ENCODE measurements at places on chromosomes 5 and 9.

GRCh38 chr5:35852084-35852734, 4.5 kb upstream of the IL7R start:
- peaks cover 37% of the 10 kb centered on the region for H3K36me3 ChIP-seq
- peaks cover 46% of the 10 kb centered on the region for H3K4me1 ChIP-seq
- H3K4me3 ChIP-seq, result peak overlapping the region; percentile 77
- H3K27ac ChIP-seq, result peak overlapping the region; percentile 99
- DNase-seq, result no peak

GRCh38 chr9:68746525-68746924, 41.5 kb downstream of the PIP5K1B start:
- no peak for DNase-seq
- H3K4me1 ChIP-seq, result no peaks in the 10 kb centered on the region
- no peak overlapping the region for H3K27ac ChIP-seq
- peaks cover 10% of the 10 kb centered on the region for H3K27me3 ChIP-seq

- H3K27me3 ChIP-seq, result peaks cover 33% of the 10 kb centered on the region
- no peaks in the 10 kb centered on the region for H3K36me3 ChIP-seq
- no peak overlapping the region for H3K27ac ChIP-seq
- H3K4me1 ChIP-seq, result no peaks in the 10 kb centered on the region
- no peak for DNase-seq
- no peak overlapping the region for H3K4me3 ChIP-seq
Observed at GRCh38 chr9:138102246-138103051, 224.9 kb downstream of the CACNA1B start.

DNA sequence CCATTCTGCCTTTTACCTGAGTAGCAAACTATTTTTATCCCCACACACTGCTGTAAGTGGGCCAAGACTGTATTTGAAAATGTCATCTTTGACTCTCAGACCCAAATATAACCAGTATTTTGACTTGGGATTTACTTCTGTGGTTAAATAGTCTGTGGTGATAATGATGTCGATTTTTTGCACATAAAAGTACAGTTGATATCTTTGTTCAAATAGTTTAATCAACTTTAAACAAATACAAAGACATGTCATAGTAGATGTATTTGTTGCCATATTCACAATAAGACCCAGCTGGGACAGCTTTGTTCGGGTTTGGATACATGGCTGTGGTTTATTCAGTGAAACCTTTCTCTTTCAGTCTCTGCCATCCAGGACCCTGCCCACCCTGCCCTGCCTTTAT, 20.4 kb downstream of the NFX1 start:
- no peak for DNase-seq
- no peak overlapping the region for H3K4me3 ChIP-seq
- H3K4me1 ChIP-seq, result peaks cover 6% of the 10 kb centered on the region
- H3K36me3 ChIP-seq, result peaks cover 70% of the 10 kb centered on the region
- peak overlapping the region; percentile 64 for H3K27ac ChIP-seq
- no peaks in the 10 kb centered on the region for H3K27me3 ChIP-seq

- H3K4me1 ChIP-seq, result no peaks in the 10 kb centered on the region
- H3K4me3 ChIP-seq, result no peak overlapping the region
- peaks cover 14% of the 10 kb centered on the region for H3K27me3 ChIP-seq
- no peak overlapping the region for H3K27ac ChIP-seq
Observed at GRCh38 chr5:147406636-147407035, 103.2 kb downstream of the DPYSL3 start.

- H3K27me3 ChIP-seq, result peaks cover 9% of the 10 kb centered on the region
- H3K4me3 ChIP-seq, result no peak overlapping the region
- H3K36me3 ChIP-seq, result peaks cover 4% of the 10 kb centered on the region
- peaks cover 5% of the 10 kb centered on the region for H3K4me1 ChIP-seq
Observed at GRCh38 chr5:78300464-78301045, 6.1 kb upstream of the AP3B1 start.

DNA sequence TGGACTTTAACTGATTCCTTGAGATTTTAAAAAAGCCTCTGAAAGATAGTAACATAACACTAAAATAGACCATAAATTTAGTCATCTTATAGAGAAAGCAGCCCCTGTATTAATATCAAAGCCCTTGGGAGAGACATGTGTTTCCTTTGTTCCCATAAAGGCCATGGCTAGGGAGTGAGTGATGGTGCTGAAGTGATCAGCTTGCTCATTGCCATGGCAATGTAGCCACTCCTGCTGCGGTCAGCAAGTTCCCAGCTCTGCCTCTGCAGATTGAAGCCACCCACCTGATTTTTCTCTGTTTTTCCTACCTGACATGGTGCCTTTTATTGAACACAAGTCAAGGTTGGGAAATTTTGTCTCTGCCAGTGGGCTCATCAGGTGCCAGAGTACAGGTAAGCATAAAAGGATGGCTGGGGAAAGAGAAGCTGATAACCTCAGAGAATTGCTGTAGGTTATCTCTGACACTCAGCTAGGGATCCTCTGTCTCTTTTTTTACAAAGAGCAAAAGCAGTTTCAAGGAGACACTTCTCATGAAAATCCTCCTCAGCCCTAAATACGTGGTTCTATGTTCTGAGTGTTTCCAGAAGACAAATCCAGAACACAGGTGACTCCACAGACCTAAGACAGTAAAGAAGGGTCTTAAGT, 296.3 kb upstream of the NMUR2 start:
- no peak for DNase-seq
- no peaks in the 10 kb centered on the region for H3K4me1 ChIP-seq
- no peak overlapping the region for H3K27ac ChIP-seq
- H3K4me3 ChIP-seq, result no peak overlapping the region

DNA sequence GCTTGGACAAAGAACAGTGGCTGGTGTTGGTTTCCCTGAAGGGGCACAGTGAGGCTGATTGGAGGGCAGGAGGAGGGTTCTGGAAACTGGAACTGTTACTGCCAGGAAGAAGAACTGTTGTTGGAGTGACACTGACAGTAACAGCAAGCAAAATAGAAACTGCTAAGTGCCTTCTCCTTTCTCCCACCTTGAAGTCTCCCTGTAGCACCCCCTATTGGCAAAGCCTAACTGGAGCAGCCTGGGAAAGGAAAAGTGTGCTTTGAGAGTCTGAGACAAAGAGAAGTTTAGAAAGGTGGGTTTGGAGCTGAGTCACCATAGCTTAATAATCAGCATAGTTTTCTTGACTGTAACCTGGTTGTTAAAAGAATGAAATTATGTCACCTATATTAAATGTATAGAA, 2.5 kb upstream of the TMEM174 start:
- peaks cover 6% of the 10 kb centered on the region for H3K4me1 ChIP-seq
- H3K4me3 ChIP-seq, result no peak overlapping the region
- peak overlapping the region; percentile 30 for H3K27ac ChIP-seq
- H3K27me3 ChIP-seq, result peaks cover 60% of the 10 kb centered on the region

DNA sequence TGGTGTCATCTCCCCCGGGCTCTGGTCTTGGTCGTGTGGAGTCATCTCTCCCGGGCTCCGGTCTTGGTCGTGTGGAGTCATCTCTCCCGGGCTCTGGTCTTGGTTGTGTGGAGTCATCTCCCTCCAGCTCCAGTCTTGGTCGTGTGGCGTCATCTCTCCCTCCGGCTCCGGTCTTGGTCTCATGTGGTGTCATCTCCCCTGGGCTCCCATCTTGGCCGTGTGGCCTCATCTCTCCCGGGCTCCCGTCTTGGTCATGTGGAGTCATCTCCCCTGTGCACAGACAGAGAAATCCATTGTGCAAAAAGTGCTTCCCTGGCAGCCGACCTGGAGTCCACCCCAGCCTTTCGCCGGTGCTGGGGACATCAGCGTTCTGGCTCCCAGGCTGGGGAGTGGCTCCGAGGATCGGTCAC, 91.1 kb upstream of the CACNA1B start:
- no peaks in the 10 kb centered on the region for H3K27me3 ChIP-seq
- peaks cover 20% of the 10 kb centered on the region for H3K4me1 ChIP-seq
- DNase-seq, result no peak
- H3K36me3 ChIP-seq, result peaks cover 32% of the 10 kb centered on the region

DNA sequence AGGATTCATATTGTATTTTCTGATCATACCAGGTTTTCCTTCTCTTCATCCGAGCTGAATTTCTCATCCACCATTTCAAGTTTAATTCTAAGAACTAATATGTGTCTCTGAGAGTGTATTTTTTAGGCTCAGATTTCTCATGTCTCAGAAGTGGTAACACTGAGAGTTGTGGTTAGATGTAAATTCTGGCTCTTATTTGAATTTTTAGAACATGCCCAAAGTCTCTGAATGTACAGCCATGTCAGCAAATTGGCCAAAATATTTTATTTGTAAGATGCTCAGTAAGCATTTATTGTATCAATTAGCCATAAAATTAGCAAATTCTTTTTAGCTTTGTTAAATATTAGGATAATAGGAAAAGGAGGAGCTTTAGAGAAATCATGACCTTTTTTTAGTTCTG, 16.6 kb downstream of the SV2C start:
- H3K4me1 ChIP-seq, result peaks cover 9% of the 10 kb centered on the region
- no peak overlapping the region for H3K4me3 ChIP-seq
- H3K27me3 ChIP-seq, result peaks cover 41% of the 10 kb centered on the region
- peak overlapping the region; percentile 13 for H3K27ac ChIP-seq

DNA sequence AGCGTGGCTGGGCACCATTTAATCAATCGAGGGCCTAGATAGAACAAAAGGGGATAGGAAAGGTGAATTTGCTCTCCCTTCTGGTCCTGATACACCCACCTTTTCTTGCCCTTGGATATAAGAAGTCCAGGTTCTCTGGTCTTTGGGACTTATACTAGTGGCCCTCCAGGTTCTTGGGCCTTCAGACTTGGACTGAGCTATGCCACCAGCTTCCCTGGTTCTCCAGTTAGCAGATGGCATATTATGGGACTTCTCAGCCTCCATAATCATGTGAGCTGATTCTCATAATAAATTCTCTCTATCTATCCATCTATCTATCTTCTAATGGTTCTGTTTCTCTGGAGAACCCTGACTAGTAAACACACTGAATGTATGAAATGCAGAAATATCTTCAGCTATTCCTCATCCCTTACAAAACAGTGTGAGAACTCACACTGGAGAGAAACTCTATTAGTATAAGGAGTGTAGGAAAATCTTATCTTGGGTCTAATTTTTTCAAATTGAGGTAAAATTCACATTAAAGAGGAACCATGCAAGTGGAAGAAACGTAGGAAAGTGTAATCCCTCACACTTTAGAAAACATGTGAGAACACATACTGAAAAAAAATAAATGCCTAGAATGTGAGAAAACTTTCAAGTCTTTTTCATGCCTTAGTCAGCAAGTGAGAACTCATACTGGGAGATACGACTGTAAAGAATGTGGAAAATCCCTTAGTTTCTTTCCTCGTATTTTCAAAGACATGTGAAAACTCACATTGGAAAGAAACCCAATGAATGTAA, 15.5 kb downstream of the PCDHB15 start:
- no peak for DNase-seq
- H3K4me1 ChIP-seq, result no peaks in the 10 kb centered on the region

DNA sequence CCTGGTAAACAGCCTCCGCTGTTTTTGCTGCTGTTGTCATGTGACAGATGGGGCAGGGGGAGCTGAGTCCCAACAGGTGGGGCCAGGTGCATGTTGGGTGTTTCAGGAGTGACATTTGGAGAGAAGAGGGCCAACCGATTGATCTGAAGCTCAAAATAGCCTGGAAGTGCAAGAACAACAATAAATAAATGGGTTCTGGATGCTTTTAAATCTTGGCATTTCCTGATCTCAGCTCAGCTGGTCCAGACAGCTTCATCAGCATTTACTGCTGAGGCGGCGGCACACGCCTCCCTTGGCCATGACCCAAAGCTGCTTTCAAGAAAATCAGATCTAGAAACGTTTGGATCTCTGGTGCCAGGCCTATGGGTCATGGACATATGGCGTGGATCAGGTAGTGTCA, 70.5 kb downstream of the PPARGC1B start:
- no peak for DNase-seq
- H3K36me3 ChIP-seq, result peaks cover 2% of the 10 kb centered on the region
- no peak overlapping the region for H3K4me3 ChIP-seq
- no peaks in the 10 kb centered on the region for H3K4me1 ChIP-seq

DNA sequence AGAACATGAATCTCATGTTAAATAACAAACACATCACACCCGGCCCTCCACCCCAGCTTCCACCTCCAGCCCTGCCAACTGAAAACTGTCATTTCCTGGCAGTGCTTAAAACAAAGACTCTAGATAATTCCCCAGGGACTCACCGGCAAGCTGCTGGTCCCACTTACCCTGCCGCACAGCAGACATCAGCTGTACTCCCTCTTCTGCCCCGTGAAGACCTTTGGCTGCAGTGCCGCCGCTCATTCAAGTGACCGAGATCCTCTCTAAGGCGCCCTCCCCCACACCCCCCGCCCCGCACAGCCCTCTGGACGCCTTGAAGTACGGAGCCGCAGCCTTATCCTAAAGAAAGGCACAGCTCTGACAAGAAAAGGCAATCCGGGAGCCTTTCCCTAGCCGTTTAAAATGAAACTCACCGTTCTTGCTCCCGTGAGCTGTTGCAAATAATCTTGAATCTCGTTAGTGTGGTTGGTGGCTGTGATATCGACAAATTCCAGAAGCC, 434 bp downstream of the GLRX start:
- H3K27ac ChIP-seq, result peak overlapping the region; percentile 90
- H3K36me3 ChIP-seq, result peaks cover 28% of the 10 kb centered on the region
- no peaks in the 10 kb centered on the region for H3K27me3 ChIP-seq
- peak overlapping the region; percentile 95 for H3K4me3 ChIP-seq
- peaks cover 69% of the 10 kb centered on the region for H3K4me1 ChIP-seq
- no peak for DNase-seq

DNA sequence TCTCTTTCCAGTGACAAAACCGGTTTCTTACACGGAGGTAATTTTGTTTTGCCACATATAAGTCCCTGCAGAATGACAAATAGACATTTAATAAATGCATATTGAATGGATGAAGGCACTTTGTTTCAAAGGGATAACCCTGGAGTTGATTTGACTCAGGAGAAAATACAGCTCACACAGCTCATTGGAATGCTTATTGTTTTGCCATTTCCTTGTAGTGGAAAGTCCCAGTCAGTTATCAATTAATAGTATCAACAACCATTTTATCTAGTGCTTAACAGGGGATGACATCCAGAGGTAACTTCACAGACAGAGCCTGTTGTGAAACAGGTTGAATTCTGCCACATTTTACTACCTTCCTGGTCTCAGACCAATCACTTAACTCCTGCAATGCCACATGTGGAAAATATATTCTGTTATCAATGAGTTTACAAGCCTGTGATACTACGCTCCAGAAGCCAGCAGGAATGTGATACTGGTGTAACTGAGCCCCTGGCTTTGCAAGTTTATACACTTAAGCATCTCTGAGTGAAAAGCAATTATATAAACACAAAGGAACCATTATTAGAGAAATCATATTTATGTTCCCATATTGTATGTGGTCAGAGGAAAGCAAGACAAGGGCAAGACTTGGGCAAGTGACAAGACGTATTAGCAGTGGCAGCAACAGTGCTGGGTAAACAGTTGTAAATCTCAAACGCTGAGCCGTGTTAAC, 123.1 kb upstream of the ANKRD55 start:
- DNase-seq, result no peak
- no peaks in the 10 kb centered on the region for H3K4me1 ChIP-seq
- no peak overlapping the region for H3K27ac ChIP-seq
- H3K27me3 ChIP-seq, result peaks cover 19% of the 10 kb centered on the region
- H3K4me3 ChIP-seq, result no peak overlapping the region

GRCh38 chr5:130189961-130190360, 285.7 kb downstream of the CHSY3 start:
- no peak for DNase-seq
- no peaks in the 10 kb centered on the region for H3K36me3 ChIP-seq
- no peak overlapping the region for H3K4me3 ChIP-seq
- peaks cover 7% of the 10 kb centered on the region for H3K27me3 ChIP-seq
- no peaks in the 10 kb centered on the region for H3K4me1 ChIP-seq

- H3K27me3 ChIP-seq, result peaks cover 28% of the 10 kb centered on the region
- no peak overlapping the region for H3K4me3 ChIP-seq
- no peak for DNase-seq
Observed at GRCh38 chr9:123350590-123351310, 5.2 kb upstream of the CRB2 start.

GRCh38 chr9:135574331-135574730, 12.8 kb downstream of the PAEP start:
- H3K27me3 ChIP-seq, result no peaks in the 10 kb centered on the region
- H3K4me3 ChIP-seq, result no peak overlapping the region
- no peak for DNase-seq
- H3K27ac ChIP-seq, result no peak overlapping the region
- no peaks in the 10 kb centered on the region for H3K4me1 ChIP-seq

All from central memory CD8-positive, alpha-beta T cell (primary cell).